ENCODE measurements at places on chromosomes 4 and X.

DNA sequence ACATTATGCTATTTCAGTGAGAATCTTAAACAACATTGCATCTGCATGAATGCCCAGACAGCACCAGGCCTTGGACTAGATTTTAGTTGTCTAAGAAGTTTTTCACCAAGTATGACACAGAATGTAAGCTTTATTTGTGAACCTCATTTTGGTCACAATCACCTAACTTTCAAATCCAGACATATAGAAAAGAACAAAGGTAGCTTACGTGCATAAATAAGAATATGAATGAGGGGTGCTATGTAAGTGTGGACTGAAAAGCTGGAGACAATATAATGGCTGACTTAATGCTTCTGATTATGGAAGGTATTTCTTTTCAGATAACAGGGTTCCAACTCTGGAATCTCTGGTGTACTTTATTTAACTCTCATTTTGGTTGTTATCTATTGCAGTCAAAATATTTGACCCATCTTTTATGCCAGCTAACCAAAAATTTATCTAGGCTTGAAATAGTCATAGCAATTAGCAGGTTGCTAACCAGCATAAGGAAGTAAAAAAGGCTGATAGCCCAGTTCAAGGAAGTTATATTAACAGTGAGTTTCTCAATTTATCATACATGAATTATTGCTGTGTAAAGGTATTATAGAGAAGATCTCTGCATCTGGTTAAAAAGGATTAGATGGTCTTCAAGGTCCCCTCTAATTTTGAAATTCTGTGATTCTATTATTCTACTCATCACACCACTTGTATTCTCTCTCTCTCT, 36.5 kb downstream of the SLC7A11 start:
- no peak for DNase-seq

GRCh38 chrX:65463550-65463949, 71.0 kb downstream of the LAS1L start:
- DNase-seq: peak; percentile 13

DNA sequence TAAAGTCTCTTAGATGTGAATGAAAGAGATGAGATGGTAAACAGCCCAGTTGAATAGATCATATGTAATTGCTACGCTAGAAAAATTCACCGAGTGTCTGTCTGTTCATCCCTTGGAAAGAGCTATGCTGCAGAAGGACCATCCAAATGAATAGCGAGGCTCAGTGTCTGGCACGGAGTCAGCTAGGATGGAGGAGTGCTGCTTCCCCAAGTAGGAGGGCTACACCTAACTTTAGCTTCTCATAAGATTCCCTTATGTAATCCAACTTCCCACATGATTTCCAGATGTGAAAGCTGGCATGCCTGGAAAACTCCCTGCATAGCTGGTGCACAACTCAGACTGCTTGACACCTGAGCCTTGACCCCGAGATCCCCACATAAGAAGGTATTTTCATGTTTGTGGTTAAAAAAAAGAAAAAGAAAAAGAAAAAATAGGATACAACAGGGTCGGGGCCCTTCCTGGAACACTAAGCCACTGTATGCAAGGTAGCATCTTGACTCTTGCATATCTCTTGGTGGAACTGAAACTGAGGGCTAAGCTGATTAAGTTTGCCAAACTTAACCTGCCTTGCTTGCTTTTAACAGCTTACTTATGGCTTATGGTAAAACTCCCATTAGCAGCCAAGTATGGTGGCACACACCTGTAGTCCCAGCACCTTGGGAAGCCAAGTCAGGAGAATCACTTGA, 82.3 kb downstream of the FREM3 start:
- DNase-seq: peak; percentile 14

GRCh38 chr4:70239884-70240591, 2.4 kb upstream of the CSN3 start:
- DNase-seq: no peak

DNA sequence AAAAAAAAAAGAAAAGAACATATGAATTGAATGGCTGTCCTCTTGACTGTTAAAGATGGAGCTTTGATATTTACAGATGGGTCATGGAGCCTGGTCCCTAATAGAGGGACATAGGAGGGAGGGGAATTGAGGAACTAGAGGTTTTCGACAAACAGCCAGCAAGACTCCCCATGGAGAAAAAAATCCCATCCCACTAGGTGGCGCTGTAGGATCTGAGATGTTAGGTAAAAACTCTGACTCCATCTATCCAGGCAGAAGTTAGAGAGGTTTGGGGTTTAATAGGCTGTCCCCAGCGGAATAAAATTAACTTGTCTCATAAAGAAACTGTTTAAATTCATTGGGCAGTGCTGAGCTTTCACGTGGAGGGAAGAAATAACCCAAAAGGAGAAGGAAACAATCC, 45.9 kb downstream of the HMGB2 start:
- DNase-seq: peak; percentile 81

DNA sequence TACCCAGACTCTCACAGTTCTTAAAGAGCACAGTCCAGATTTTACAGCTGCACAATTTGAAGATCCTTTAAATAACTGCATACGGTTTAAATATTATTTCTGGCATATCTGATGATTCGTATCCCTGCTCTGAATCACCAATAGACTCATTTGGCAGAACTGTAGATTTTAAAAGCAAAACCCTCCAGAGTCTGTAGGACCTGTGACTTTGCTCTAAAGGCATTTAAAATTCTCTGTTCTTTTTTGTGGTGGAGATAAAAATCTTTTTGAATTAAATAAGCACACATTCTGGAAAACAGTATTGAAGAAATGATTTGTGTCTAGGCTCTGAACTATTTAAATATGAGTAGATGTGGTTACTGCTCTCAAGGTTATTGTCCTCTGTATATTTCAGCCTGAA, 246.2 kb upstream of the PITX2 start:
- DNase-seq: peak; percentile 65

DNA sequence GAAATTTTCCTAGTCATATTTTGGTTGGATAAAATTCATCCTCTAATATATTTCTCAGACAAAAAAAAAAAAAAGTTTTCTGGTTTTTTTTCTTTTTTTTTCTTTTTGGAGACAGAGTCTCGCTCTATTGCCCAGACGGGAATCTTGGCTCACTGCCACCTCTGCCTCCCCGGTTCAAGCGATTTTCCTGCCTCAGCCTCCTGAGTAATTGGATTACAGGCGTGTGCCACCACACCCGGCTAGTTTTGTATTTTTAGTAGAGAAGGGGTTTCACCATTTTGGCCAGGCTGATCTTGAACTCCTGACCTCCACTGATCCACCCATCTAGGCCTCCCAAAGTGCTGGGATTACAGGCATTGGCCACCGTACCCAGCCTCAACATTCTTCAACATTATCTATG, 432.7 kb upstream of the PABPC4L start:
- DNase-seq: no peak

- peak; percentile 77 for DNase-seq
Observed at GRCh38 chr4:73816814-73817213, 19.7 kb upstream of the CXCL6 start.

- no peak for DNase-seq
Observed at GRCh38 chrX:128165884-128166408, 113.7 kb upstream of the ACTRT1 start.

GRCh38 chr4:16450031-16450430, 223.8 kb upstream of the TAPT1 start:
- DNase-seq: no peak

DNA sequence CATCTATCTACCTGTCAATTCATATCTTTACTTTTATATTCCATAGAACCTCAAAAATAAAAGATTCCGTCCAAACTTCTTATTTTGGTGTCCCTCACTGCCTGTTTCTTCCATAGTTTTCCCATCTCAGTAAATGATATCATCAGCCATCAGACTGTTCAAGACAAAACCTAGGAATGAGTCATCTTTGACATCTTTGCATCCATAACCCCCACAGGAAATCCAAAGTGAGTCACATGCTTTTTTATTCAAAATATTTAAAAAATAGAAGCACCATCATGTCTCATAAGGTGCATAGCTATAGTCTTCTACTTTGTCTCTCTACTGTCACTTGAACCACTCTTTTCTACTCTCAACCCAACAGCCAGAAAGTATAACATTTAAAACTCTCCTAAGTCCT, 29.9 kb upstream of the CXXC4 start:
- no peak for DNase-seq

DNA sequence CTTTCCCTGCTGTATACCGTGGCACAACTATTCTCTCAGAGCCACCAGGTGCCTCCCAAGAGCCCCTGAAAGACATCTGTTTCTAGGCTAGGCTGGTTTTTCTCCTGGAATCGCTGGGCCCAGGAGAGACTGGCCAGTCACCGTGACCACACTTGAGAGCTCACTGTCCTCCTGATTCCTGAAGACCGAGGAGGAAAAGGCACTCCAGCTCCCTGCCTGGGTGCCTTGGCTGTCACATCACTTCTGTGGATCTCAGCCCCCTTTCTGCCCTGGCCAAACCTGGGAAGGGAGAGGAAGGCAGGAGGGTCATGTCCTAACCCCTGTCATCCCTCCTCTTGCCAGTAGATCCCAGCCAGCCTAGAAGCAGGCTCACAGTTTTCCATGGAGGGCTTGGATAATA, 54.7 kb upstream of the LAS1L start:
- DNase-seq: no peak

DNA sequence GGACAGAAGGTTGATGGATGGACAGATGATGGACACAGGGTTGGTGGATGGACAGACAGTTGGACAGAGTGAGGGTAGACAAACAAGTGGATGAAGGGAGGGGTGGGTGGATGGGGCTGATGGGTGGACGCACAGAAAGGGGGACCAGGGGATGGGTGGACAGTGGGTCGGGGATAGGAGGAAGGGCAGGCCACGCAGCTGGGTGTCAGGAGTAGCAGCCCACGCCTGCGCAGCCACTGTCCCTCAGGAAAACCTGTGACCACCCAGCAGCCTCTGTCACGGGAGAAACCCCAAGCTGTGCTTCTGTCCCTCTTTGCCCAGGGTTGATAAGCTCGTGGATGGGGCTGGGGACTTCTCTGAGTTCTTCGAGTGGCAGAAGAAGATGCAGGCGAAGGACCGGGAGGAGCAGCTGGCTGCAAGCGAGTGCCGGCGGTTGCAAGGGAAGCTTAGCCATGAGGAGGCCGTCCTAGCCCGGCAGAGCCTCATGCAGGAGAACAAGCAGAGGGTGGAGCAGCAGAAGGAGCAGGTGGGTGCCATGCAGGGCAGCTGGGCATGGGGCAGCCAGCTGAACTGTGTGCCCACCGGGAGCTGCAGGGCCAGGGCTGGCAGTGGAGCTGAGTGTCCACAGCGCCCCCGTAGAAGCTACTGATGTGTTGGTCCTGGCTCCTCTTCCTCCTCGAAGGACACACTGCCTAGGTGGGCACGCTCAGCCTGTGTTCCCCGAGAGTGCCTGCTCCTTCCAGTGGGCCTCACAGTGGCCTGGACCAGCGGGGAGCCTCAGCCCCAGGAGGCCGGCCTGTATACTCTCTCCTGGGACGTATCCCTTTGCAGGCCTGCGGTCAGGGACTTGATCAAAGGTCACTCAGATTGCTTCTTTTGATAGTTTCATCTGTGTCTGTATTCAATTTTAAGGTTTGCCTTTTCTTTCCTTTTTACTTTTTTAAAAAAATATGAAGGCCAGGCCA, 16.8 kb upstream of the RNF4 start:
- DNase-seq: no peak
